ENCODE measurements at places on chromosomes 16 and 17.

- DNase-seq: no peak
Measured at GRCh38 chr17:37483311-37484039, 6.2 kb upstream of the DUSP14 start.

GRCh38 chr17:8994319-8994718 is 27.0 kb upstream of the NTN1 start:
- DNase-seq: peak; percentile 77

GRCh38 chr16:50553731-50554360 is 5.7 kb downstream of the NKD1 start:
- DNase-seq: no peak

DNA sequence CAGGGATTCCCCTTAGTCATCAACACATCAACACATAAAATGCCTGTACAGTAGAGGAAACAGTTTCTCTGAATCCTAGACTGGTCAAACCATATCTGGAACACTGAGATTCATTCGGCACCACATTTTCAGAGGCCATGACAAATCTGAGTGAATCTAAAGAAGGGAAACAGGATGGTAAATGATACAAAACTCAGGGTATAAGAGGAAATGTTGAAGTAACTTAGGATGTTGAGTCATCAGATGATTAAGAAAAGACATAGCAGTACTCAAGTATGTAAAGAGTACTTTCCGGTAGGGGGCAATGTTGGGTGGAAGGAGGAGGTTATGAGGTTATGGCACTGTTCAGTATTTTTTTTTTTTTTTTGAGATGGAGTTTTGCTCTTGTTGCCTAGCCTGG is 358.5 kb upstream of the PMFBP1 start:
- no peak for DNase-seq

GRCh38 chr16:74026373-74027281 is 270.0 kb upstream of the PSMD7 start:
- DNase-seq: no peak

Measured in activated naive CD4-positive, alpha-beta T cell treated with anti-CD3 and anti-CD28 coated beads for 36 hours (primary cell).